ENCODE measurements at places on chromosomes 2 and 18.

GRCh38 chr2:20291106-20291564 is 59.5 kb downstream of the PUM2 start:
- peak overlapping the region; percentile 26 for H3K27ac ChIP-seq
- H3K4me3 ChIP-seq, result no peak overlapping the region
- H3K36me3 ChIP-seq, result no peaks in the 10 kb centered on the region
- H3K27me3 ChIP-seq, result no peaks in the 10 kb centered on the region

DNA sequence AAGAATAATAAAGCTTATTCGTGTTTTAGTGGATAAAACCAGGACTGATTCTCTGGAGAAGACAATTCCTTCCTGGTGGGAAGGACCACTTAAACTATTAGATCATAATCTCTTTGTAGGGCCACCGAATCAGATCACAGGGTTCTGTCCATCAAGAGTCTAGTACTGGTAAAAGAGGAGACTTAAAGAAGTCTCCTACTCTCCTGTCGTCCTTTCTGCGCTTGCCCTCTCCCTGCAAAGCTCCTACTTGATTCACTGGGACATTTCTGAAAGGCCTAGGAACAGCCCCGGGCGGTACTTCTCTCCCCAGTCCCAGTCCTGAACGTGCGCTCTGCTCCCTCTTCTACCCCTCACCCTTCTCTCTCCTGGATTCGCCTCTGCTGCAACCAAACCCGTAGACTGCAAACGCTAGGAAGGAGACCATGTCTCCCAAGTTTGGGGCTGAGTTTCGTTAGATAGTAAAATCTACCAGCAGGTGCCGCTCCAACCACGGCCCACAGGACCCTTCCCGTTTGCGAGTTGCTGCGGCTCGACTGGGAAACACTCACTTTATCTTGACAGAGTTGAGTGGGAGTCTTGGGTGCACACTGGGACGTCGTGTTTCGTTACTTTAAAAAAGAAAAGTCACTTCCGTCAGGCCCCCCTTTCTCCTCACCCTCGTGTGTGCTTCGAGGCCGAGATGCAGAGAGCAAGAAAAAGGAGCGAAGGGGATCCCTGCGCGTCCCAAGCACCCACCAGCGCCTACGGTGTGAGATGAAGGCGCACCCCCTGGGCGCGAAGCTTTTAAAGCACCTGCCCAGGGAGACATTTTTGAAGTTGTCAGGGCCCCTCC is 923 bp downstream of the FIGLA start:
- H3K4me3 ChIP-seq, result peak overlapping the region; percentile 37
- no peaks in the 10 kb centered on the region for H3K4me1 ChIP-seq

- H3K36me3 ChIP-seq, result no peaks in the 10 kb centered on the region
- DNase-seq, result no peak
- no peaks in the 10 kb centered on the region for H3K4me1 ChIP-seq
Observed at GRCh38 chr2:104932243-104932642, 78.3 kb downstream of the POU3F3 start.

- no peaks in the 10 kb centered on the region for H3K36me3 ChIP-seq
- no peaks in the 10 kb centered on the region for H3K27me3 ChIP-seq
- no peaks in the 10 kb centered on the region for H3K4me1 ChIP-seq
- no peak for DNase-seq
- no peak overlapping the region for H3K27ac ChIP-seq
Observed at GRCh38 chr2:226904592-226904991, 68.7 kb downstream of the RHBDD1 start.

DNA sequence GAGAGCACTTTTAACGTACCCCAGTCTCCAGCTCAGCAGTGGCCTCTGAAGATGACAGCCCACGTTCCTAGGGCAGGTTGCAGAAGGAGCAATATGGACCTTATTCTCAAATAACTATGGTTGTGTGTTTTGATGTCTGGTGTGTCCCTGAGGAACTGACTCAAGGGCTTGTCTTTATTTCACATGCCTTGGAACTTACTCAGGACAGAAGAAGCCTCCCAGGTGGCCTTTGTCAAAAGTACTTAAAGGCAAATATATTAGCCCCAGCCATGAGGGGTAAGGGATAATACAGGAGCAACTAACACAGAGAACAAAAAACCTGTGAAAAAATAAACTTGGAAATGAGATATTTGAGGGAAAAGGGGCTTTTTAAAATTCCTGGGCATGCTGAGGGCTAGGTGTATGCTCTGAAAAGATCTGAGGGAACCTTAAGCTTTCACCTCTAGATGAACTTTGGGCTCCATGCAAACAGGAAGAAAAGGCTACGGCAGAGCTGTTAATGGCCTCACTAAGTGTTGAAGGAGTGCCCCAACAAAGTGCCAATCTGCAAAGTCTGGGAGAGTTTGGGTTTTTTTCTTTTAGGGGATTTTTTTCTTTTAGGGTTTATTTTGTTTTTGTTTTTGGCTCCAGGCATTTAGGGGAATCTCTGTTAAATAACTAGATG is 40.3 kb downstream of the SRBD1 start:
- H3K36me3 ChIP-seq, result no peaks in the 10 kb centered on the region
- H3K27me3 ChIP-seq, result no peaks in the 10 kb centered on the region
- DNase-seq, result no peak
- no peak overlapping the region for H3K27ac ChIP-seq

DNA sequence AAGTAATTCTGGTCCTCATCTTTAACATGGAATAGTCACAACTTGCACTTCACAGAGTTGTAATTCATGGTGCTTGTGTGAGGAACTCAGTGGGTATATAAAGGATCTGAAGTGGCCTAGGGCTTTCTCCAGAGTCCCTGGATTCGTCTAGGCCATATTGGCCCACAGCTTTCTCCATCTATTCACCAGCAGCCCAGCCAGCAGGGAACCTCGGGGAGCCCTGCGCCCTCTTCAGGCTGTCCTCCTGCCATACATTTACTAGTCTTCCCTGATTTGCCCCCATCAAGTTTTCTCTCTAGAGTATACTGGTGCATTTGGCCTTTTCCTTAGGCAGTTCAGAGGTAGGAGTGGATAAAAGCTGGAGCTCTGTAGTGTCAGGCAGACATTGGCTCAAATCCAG is 278.3 kb downstream of the MYCN start:
- H3K4me1 ChIP-seq, result no peaks in the 10 kb centered on the region
- no peaks in the 10 kb centered on the region for H3K36me3 ChIP-seq
- no peak overlapping the region for H3K27ac ChIP-seq
- H3K27me3 ChIP-seq, result no peaks in the 10 kb centered on the region

DNA sequence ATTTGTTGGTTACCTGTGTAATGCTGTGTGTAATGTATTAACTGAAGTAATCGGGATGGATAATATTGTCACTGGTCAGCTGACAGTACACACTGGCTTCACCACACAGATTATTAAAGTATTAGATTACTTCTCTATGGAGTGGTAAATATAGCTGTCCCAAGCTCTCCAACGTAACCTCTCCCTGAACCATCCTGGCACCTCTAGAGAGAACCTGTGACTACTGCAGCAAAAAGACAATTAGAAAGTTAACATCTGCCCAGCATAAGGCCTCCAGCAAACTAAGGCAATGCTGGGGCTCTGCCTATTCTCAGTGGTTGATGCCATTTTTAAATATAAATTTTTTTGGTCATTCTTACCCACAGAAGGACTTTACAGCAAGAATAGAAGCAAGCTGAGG is 351.3 kb downstream of the GPD2 start:
- H3K4me3 ChIP-seq, result no peak overlapping the region
- H3K27ac ChIP-seq, result no peak overlapping the region
- H3K36me3 ChIP-seq, result no peaks in the 10 kb centered on the region
- DNase-seq, result no peak
- H3K4me1 ChIP-seq, result no peaks in the 10 kb centered on the region
- no peaks in the 10 kb centered on the region for H3K27me3 ChIP-seq

DNA sequence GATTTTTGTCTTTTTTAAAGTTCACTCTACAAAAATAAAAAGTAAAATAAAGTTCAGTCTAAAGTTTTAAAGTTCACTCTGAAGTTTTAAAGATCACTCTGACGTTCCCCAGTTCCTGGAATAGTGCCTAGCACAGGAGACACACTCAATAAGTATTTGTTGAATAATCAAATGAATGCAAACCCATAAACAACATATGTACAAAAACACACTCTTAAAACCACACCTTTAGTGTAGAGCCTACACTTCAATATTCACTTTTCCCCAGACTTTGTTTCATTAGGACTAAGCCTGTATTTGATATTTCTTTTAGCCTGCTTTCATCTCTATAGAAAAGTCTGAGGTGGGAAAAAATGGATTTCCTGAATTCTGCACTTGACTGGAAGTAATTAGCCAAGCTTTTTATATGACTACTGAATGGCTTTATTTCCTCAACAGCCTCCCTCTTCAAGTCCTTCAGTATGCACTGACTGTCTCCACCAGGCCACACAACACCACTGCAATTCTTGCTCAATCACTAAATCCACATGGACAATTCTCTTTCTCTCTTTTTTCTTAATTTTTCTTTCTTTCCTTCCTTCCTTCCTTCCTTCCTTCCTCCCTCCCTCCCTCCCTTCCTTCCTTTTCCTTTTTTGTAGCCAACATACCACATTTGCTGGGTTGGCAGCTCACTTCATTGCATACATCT is 104.6 kb downstream of the SS18 start:
- no peaks in the 10 kb centered on the region for H3K27me3 ChIP-seq
- DNase-seq, result no peak
- H3K4me1 ChIP-seq, result no peaks in the 10 kb centered on the region
- no peak overlapping the region for H3K27ac ChIP-seq
- H3K4me3 ChIP-seq, result no peak overlapping the region

- H3K4me3 ChIP-seq, result no peak overlapping the region
- no peaks in the 10 kb centered on the region for H3K36me3 ChIP-seq
- no peaks in the 10 kb centered on the region for H3K4me1 ChIP-seq
- DNase-seq, result no peak
- H3K27me3 ChIP-seq, result no peaks in the 10 kb centered on the region
- no peak overlapping the region for H3K27ac ChIP-seq
Observed at GRCh38 chr2:224111576-224111975, 72.5 kb upstream of the SERPINE2 start.
